Activated CD8-positive, alpha-beta memory T cell treated with anti-CD3 and anti-CD28 coated beads for 1 hour (primary cell): ENCODE measurements at places on chromosomes 5 and 9.

- DNase-seq: no peak
Measured at GRCh38 chr9:115649991-115650472, 503.6 kb upstream of the PAPPA start.

- no peak for DNase-seq
Measured at GRCh38 chr9:15936306-15936921, 383.6 kb downstream of the CCDC171 start.

- DNase-seq: no peak
Measured at GRCh38 chr5:124231230-124231629, 515.2 kb downstream of the ZNF608 start.

- DNase-seq: no peak
Measured at GRCh38 chr9:26947736-26948135, 694 bp upstream of the PLAA start.

GRCh38 chr9:85172001-85172978 lies 502.8 kb downstream of the NTRK2 start:
- no peak for DNase-seq

- DNase-seq: no peak
Measured at GRCh38 chr9:107895501-107896001, 406.0 kb upstream of the KLF4 start.
